ENCODE measurements at places on chromosomes 11 and 22.

- no peak for DNase-seq
Observed at GRCh38 chr11:74012074-74012809, 3.4 kb upstream of the UCP3 start.

GRCh38 chr11:71787098-71787823 lies 45.7 kb upstream of the DEFB108B start:
- peak; percentile 96 for DNase-seq

GRCh38 chr11:123273616-123274015 lies 78.6 kb upstream of the CLMP start:
- DNase-seq, result no peak

DNA sequence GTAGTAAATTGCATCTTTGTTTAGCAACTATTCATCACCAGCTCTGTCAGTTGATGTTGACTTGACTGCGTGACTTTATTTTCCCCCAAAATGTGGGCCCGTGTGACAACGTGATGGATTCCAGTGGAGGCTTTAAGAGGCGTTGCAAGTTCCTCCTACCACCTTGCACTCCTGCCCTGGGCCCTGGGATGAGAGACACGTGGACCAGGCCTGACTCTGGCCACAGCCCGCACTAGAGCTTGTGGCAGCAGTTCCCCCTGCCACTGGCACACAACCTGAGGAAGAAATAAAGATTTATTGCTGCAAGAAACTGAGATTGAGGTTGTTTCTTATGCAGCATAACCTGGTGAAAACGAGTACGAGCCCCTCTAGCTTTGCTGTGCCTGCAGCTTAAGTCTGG lies 31.9 kb downstream of the RASD2 start:
- no peak for DNase-seq

GRCh38 chr11:1502954-1503707 lies 16.6 kb upstream of the MOB2 start:
- DNase-seq, result no peak

GRCh38 chr11:45810431-45811108 lies 5.6 kb downstream of the SLC35C1 start:
- DNase-seq, result no peak

- no peak for DNase-seq
Observed at GRCh38 chr11:6567371-6567745, 36.1 kb downstream of the RRP8 start.

GRCh38 chr22:28826921-28827320 lies 26.6 kb upstream of the XBP1 start:
- DNase-seq, result no peak

DNA sequence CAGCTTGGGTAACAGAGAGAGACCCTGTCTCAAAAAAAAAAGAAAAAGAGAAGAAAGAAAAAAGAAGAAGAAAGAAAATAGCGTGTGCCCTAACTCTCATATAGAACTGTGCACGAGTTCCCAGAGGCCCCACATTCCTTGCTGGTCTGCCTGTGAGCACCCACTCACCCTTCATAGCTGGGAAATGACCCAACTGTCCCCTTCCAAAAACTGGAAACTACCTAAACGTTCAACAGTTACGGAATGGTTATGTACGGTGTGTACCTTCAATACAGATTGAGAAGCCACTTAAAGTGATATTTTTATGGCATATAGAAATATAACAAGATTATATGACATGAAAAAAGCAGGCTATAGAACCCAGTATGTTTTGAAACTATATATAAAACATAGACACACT lies 82.0 kb downstream of the PARVA start:
- DNase-seq, result no peak

GRCh38 chr11:114163229-114163631 lies 103.7 kb downstream of the ZBTB16 start:
- DNase-seq, result no peak

GRCh38 chr11:74783241-74783871 lies 34.7 kb downstream of the RNF169 start:
- no peak for DNase-seq

- no peak for DNase-seq
Observed at GRCh38 chr11:43947003-43947500, 4.6 kb downstream of the C11orf96 start.
